ENCODE measurements at places on chromosomes 3 and 15.

DNA sequence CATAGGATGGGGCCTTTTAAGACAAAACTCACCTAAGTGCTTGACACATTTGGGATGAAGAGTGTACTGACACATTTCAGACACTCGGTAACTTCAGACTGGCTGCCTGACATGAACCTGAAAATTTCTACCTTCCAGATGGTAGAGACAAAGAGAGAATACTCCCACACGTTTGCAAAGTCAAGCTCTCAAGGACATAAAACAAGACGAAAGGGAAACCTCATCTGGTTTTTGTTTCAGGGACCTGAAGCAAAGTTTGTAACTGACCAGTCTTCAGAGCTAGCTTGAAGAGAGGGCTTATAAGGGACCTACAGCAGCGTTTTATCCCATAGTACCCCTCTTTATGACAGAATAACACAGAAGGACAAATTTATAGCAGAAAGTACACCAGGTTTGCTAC lies 41.9 kb downstream of the ZNF621 start:
- no peak for DNase-seq

GRCh38 chr15:75776065-75776423 lies 63.4 kb upstream of the CSPG4 start:
- no peak for DNase-seq

GRCh38 chr3:173371848-173372487 lies 25.6 kb upstream of the NLGN1 start:
- DNase-seq, result no peak

- no peak for DNase-seq
Measured at GRCh38 chr15:52428297-52428696, 100.4 kb downstream of the MYO5A start.

GRCh38 chr3:46552538-46552937 lies 13.6 kb downstream of the LRRC2 start:
- no peak for DNase-seq
